ENCODE measurements at places on chromosomes 5 and 9. TPM values are rescaled to one million over a fixed set of nuclear protein-coding genes. Genes with fewer than 3 reads are reported as not detected.

The CDX1 gene
- polyA plus RNA-seq, result 0.73 TPM

DNA sequence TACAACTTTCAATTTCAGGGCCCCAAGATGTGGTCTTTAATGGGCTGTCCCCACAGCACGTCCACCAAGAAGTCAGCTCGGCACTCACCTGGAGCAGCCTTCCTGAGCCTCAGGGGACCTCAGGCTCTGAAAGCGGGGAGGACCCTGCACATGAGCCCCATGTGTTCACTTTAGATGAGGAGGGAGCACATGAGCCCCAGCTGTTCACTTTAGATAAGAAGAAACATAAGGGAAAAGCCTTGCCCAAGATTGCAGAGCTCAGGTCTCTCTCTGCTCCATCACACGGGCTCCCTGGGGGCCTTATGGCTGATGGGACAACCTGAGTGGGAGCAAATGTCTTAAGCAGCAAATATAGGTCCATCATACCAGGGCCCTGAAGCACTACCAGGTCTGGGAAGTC is 56.4 kb downstream of the NIPSNAP3B start:
- no peak for DNase-seq

- DNase-seq, result no peak
Observed at GRCh38 chr9:118455788-118456187, 751.6 kb downstream of the TLR4 start.

The OMD gene
- 0.66 TPM for polyA plus RNA-seq

The CHD1 gene
- polyA plus RNA-seq, result 69.4 TPM

DNA sequence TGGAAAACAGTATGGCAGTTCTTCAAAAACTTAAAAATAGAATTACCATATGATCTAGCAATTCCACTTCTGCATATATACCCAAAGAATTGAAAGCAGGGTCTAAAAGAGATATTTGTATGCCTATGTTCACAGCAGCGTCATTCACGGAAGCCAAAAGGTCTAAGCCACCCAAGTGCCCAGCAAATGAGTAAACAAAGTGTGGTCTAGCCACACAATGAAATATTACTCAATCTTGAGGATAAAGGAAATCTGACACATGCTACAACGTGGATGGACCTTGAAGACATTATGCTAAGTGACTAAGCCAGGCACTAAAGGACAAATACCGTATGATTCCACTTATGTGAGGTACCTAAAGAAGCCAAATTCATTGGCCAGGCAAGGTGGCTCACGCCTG is 11.1 kb upstream of the MED27 start:
- DNase-seq, result no peak

DNA sequence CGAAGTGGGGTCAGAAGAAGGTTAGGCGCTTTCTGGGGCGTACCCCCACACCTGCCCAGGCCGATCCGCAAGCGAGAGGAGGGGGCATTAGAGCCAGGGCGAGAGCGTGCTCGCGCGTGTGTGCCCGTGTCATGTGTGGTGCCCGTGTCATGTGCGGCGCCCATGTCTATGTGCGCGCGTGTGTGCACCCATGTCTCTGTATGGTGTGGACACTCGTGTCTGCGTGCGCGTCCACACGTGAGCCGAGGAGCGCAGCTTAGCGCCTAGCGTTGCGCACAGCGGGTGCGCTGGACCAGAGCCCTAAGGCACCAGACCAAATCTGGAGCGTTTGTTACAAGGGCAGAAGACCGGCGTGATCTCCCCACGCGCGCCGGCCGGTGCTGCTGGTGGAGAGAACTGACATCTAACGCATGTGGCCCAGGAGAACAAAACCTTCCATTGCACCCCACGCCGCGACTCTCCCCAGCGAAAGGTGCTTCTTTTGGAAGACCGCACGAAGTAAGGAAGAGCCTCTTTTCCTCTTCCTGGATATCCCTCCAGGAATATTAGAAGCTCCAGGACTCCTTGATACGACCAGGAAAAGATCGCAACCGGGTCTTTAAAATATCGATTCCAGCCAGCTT is 644 bp downstream of the NIM1K start:
- DNase-seq, result no peak

The WWC1 gene
- 89.7 TPM for polyA plus RNA-seq

DNA sequence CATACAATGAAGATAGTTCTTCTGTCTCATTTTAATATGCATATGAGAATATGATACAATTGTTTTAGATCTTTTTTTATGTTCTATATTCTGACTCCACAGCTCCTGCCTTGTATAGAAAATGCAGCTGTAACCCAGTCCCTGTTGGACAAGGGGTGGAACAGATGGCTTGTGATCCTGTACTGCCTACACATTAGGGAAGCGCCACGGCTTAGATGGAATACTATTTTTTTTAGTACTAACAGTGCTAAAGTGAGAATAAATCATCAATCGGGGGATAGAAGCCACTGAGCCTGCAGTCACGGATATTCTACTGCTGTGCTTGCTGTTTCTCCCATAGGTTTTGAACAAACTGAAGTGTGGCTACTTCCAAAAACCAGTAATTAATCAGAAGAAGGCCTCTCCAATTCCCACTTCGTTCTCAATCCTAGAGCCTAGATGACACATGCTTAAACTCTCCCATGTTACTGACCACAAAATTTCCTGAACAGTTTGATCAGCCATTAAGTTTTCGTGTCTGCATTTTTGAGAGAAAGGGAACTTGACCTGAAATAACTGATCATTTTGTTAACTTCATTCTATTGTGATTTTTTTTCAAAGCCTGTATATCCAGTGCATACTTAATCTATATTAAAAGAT is 150.3 kb downstream of the CDH18 start:
- no peak for DNase-seq

The ZNF367 gene
- polyA plus RNA-seq, result 13.8 TPM

DNA sequence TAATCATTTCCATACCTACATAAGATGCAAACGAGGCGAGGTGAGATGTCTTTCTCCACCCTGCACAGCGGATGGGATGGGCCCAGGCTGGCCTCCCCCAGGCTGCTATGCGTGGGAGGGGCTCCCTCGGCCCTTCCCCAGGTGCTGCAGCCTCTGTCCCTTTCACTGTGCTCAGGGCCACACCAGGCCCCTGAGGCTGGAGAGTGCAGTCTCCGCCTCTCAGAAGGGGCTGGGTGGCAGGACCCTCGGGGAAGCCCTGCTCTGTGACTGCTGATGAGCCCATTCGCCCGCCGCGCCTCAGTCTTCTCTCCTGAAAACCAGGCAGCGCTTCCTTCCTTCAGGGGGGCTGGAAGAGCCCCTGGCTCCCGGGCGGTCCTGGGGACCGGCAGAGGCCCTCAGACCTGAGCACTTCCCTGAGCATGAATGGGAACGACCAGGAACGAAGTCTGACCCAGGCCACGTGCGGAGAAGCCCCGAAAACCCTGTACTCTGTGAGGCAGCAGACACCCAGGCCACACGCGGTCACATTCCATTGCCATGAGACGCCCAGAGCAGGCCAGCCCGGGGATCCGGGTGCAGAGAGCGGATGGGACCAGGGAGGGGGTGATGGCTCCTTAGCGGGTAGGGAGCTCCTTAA is 21.9 kb upstream of the NOTCH1 start:
- no peak for DNase-seq

GRCh38 chr9:133707065-133707762 is 30.9 kb downstream of the SARDH start:
- no peak for DNase-seq

The NUTM2F gene
- not detected for polyA plus RNA-seq

The CSF2 gene
- not detected for polyA plus RNA-seq

The IL4 gene
- not detected for polyA plus RNA-seq

- DNase-seq, result no peak
Observed at GRCh38 chr9:92008041-92008440, 58.0 kb upstream of the ROR2 start.

The SPATA31D4 gene
- not detected for polyA plus RNA-seq

GRCh38 chr5:10892147-10892910 is 131.3 kb upstream of the DAP start:
- no peak for DNase-seq

DNA sequence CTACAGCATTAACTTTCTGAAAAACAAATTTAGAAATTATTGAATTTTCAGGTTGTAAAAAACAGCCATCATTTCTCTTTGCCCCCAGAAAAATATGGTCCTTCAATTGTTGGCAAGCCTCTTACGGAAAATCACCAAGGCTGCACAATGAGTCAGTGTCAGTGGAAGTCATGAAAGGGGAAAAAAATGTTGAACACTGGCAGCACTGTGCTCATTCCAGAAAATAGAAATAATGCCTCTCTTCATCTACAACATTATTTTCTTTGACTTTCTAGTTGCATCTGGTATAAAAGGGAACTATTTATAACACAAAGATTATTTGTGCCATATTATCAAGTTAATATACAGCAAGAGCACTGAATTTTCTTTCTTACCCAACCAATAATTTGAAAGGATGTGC is 26.7 kb upstream of the STK32A start:
- DNase-seq, result no peak

GRCh38 chr5:139904816-139905661 is 109.4 kb downstream of the PSD2 start:
- DNase-seq, result no peak

The DNAI1 gene
- 1.7 TPM for polyA plus RNA-seq

The PCDHB6 gene
- polyA plus RNA-seq, result 4.5 TPM

The FAM221B gene
- 0.11 TPM for polyA plus RNA-seq

The KIF24 gene
- 3.1 TPM for polyA plus RNA-seq

- no peak for DNase-seq
Observed at GRCh38 chr5:164672205-164672604, 1166.8 kb downstream of the MAT2B start.

DNA sequence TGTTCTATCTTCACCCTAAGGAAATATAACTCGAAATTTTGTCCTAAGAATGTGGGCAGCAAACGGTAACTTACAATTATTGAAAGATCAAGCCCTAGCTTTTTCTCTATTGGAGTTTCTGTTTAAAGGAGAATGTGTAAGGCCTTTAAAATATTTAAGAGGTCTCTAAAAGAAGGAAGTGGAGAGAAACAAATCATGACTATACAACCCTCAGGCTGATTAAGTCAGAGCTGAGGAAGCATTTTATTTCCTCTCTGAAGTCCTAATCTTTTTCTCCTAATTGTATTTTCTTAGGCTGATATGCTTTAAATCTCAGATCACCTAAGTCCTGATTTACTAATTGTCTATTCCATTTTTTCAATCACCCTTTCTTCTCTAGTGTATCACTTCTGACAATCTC is 1708.8 kb upstream of the C9orf72 start:
- no peak for DNase-seq

- DNase-seq, result no peak
Observed at GRCh38 chr9:134889386-134890154, 9.0 kb downstream of the FCN2 start.

The KCNN2 gene
- polyA plus RNA-seq, result 6.5 TPM

The CCL21 gene
- polyA plus RNA-seq, result 28.2 TPM

- no peak for DNase-seq
Observed at GRCh38 chr9:136537896-136538598, 7.8 kb downstream of the NOTCH1 start.

The ZDHHC11 gene
- polyA plus RNA-seq, result 6.7 TPM

GRCh38 chr9:134663084-134663483 is 21.5 kb downstream of the COL5A1 start:
- DNase-seq, result no peak

GRCh38 chr9:75909776-75910175 is 19.3 kb downstream of the PCSK5 start:
- DNase-seq, result no peak

DNA sequence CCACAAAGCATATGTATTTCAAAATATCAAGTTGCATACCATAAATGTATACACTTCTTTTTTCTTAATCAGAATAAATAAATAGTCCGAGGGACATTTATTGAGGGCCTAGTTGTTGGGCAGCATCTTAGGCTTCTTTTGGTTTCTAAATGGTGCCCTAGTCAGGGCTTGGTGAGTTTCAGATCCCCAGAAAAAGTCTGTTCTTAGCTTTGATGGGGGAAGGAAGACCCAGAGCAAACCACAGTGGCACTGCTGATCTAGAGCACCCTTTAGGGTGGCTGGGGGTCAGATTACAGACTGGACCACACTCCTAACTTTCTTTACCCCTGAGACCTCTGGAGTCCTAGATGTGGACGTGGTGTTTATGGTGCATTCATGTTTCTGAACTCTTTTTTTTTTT is 97.8 kb downstream of the C9orf152 start:
- no peak for DNase-seq

- no peak for DNase-seq
Observed at GRCh38 chr9:107447834-107448233, 41.7 kb downstream of the KLF4 start.

GRCh38 chr9:10260501-10260900 is 352.3 kb downstream of the PTPRD start:
- DNase-seq, result no peak

GRCh38 chr5:73464016-73464745 is 15.6 kb upstream of the FOXD1 start:
- no peak for DNase-seq

- DNase-seq, result no peak
Observed at GRCh38 chr5:51832934-51833470, 449.8 kb downstream of the ISL1 start.

GRCh38 chr5:39799242-39799641 is 374.5 kb upstream of the DAB2 start:
- no peak for DNase-seq

All from left renal pelvis (tissue), 4 donors.